Dermis blood vessel endothelial cell (primary cell): ENCODE measurements at places on chromosomes 2 and 18.

DNA sequence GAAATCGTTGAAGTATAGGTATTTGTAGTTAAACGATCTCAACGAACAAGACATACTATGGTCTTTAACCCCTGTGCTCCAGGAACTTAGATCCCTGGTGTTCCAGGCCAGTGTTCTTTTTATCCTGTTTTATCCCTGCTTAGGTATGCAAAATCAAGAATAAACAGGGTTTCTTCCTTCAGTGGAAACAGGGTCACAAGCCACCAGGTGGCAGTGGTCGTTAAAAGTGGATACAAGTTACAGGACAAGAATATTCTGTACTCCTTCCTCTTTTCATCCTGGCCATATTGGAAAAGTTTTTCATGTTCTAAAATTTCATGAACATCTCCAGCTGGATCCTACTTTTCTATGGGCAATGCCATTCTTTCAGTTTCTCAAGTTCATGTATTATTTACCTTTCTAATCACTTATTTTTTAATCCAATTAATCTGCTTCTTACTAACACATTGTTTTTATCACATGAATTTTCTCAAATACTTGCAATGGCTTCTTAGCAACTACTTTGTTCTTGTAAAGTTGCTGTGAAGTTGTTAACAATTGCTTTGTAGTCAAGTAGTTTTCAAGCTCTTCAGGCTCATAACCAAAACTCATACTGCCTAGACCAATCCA, 16.4 kb upstream of the HNMT start:
- DNase-seq, result peak; percentile 87

DNA sequence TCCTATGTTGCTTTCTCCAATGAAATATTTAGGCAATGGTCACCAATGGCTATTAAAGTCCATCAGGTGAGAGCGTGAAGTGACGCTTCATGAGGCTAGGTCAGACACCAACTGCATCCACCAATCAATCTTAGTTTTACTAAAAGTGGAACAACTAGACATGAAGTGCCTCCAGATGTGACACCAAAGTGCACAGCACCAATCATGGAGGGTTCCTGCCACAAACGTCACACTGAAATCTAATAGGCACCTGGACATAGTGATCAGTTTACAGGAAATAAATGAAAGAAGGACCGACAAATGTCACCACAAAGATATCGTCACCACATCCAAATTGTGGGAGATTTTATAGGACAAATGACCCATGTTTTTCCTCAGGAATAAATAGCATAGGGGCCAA, 70.5 kb downstream of the PSMG2 start:
- DNase-seq, result no peak

GRCh38 chr2:67954093-67954748, 108.6 kb downstream of the C1D start:
- peak; percentile 89 for DNase-seq

DNA sequence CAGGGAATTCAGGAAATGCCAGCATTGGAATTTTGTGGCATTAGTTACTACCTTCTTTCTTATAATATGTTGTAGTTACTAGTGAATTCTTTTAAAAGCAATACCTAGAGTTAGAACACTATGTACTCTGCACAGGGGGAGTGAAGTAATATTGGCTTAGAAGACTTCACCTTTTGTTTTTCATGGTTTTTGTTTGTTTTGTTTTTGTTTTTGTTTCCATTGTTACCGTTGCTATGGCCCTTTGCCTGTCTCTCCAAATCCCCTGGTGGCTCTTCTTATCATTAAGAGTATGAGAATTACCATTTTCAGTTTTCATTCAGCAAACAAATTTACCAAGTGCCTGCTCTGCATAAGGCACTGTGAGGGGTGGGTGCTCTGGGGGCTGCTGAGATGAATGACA, 160.1 kb downstream of the HAUS1 start:
- DNase-seq, result peak; percentile 58
